ENCODE measurements at places on chromosomes 3 and 15.
A peak's percentile ranks its signal among the peaks of the same experiment; 100 is the strongest.

GRCh38 chr3:133964547-133964946 lies 65.2 kb downstream of the SLCO2A1 start:
- no peak for DNase-seq

GRCh38 chr3:99248130-99248529 lies 346.6 kb upstream of the DCBLD2 start:
- DNase-seq: no peak

DNA sequence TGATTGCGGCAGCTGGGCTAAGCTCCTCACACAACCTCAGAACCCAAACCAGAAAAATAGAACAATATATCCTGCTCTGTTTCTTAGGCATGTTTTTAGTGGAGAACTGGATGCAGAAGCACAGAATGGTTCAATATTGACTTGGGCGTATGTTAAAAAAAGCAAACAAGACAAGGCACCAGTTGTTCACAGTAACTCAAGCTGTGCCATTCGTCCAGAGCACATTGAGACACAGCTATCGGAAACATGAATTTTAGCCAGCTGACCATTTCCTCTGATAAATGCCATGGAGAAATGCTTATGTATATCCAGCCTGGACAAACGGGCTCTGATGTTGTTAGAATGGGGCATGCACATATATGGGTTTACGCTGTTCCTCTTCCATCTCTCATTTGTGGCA lies 129.2 kb upstream of the PDZRN3 start:
- DNase-seq: no peak

DNA sequence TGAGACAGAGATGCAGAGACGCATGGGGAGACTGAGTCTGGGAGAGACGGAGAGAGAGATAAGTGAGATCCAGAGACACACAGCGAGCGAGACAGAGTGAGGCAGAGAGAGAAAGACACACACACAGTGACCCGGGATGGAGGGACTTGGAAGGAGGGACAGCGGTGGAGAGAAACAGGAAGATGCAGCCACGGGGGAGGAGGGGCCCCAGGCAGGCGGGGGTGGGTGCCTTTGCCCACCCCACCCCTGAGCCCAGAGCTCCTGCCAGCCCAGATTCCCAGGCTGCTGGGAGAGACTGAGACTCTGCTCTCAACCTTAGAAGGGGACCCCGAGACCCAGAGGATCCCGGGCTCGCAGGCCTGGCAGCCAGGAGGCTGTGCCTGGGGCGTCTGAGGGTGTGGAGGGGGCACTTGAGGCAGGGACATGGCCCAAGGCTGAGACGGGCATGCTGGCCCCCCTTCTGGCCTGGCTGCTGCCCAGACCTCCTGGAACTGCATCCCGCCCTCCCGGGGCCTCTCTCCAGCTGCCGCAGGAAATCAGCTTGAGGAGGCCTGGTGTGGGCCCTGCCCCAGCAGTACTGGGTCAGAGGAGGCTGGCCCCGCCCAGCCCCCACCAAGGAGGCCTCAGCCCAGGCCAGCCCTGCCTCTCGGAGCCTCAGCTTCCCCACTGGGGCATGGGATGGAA lies 18.1 kb downstream of the H1-8 start:
- DNase-seq: peak; percentile 83

DNA sequence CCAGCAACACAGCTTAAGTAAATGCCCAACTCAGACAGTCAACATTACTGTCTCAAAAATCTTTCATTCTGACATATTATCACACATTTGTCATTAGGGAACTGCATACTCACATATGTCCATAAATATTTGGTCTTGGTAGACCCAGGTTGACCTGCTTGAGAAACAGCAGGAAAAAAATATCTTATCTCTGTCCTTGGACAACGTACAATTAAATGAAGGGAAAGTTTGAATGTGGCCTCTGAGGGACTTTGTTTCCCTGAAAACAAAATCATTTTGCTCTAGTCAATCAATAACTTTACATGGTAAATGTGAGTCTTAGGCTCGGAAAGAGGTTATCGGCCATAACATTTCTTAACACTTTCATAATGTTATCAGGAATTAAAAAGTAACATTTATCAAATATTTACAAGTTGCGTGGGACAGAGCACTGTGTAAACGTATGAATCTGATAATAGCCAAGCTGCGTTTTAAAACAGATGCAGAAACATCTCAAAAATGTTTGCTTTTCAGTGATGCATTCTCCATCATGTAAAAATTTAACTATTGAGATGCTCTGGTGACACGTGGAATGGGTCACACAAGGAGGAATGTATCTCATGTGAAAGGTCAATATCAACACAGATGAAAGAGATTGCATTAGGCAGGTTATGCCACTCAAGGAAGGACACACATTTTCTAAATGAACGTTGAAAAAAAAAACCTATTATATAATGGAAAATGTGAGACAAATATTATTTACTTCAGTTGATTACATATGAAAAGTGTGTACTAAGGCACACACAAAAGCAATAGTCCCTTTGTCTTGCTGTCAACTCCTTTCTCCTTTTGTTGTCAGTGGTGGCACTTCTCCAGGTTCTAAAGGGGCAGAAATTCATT lies 304.4 kb downstream of the WDR72 start:
- DNase-seq: no peak

GRCh38 chr15:28124841-28125240 lies 25.7 kb upstream of the OCA2 start:
- peak; percentile 72 for DNase-seq

GRCh38 chr15:49709646-49710214 lies 88.9 kb downstream of the DTWD1 start:
- no peak for DNase-seq

DNA sequence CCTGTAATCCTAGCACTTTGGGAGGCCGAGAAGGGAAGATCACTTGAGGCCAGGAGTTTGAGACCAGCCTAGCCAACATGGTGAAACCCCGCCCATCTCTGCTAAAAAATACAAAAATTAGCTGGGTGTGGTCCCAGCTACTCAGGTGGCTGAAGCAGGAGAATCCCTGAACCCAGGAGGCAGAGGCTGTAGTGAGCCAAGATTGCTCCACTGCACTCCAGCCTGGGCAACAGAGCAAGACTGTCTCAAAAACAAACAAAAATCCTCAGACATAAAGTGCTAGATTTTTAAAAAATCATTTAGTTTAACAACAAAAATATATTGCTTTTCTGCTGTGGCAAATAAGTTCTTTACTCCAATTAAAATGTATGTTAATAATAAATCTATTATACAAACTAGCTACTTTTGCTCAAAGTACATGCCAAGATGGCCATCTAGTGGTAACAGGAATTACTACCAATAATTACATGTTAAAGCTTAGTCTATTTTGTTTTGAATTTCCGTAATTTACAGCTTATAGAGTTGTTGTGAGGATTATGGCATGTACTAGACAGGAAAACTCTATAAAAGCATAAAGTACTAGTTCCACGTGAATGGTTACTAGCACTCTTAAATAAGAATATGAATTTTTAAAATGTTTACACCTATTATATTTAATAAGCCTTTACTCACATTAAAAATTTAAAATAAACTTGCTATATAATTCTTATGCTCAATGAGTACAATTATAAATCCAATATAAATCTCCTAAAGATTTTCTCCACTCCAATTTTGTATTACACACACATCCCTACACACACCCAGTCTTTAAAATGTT lies 39.0 kb downstream of the GABPB1 start:
- no peak for DNase-seq

GRCh38 chr15:56901931-56902330 lies 16.5 kb upstream of the TCF12 start:
- no peak for DNase-seq

DNA sequence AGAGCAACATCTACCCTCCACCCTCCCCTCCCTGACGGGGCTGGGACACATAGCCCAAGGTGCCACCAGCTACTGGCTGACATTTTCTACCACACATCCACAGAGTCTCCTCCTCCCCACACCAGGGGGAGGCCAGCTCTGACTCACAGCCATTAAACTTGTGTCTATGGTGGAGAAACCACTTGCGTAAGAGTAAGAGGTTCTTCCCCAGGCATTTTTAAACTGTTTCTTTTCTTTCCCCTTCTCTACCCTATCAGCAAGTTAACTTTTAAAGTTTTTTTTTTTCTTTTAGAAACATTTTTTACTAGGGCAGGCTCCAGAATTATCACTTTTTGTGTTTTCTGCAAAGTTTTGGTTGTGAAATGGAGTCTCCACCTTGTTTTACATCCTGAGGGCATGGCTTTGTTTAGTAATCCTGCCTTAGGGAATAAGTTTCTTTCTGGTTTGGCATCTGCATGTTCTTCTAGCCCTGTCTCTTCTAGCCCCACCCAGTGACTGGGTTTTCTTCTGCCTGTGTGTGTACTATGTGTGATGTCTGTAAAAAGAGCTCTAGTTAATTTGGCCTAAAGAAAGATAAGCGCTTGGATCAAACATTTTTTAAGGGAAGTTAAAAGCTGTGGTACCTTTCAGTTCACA lies 148.8 kb upstream of the GADL1 start:
- DNase-seq: no peak

- DNase-seq: no peak
These were observed 17.3 kb upstream of the HDAC11 start for GRCh38 chr3:13462822-13463221.

GRCh38 chr3:59580996-59581395 lies 531.2 kb upstream of the CFAP20DC start:
- DNase-seq: no peak

DNA sequence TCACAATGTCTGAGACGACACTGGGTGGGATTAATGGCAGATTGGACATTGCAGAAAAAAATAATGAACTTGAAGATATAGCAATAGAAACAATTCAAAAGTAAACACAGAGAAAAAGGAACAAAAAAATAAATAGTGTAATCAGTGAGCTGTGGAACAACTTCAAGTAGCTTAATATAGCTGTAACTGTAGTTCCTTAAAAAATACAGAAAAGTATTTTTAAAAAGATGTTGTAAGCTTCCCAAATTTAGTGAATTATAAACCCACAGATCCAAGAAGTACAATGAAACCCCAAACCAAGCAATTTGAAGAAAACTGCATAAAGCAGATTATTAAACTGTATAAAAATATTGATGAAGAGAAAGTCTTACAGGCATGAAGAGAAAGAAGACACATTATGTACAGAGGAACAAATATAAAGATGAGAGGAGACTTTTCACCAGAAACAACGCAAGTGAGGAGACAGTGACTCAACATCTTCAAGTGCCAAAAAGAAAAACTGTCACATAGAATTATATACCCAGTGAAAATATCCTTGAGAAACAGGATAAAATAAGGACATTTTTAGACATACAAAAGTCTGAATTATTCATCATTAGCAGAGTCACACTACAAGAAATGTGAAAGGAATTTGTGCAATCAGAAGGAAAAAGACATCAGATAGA lies 176.4 kb downstream of the NFKBIZ start:
- DNase-seq: no peak

DNA sequence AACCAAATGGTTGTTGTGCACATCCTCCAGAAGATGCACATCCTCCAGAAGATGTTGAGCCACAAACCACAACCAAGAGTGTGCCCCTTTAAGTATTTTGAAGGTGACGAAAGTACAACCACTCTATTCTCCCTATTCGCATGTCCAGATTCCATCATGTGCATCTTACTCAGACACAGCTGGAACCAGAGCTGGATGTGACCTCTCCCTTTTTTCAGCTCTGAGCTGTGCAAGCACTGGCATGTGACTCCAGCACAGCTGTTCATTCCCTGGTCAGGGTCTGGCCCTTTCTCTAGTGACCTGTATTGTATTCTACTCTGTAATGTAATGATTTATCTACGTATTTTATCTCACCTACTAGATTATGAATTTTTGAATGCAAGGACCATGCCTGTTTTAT lies 29.3 kb upstream of the DLG1 start:
- no peak for DNase-seq

- no peak for DNase-seq
These were observed 1716.1 kb downstream of the SI start for GRCh38 chr3:163362151-163362550.

- no peak for DNase-seq
These were observed 1.3 kb downstream of the ISL2 start for GRCh38 chr15:76337696-76338485.

DNA sequence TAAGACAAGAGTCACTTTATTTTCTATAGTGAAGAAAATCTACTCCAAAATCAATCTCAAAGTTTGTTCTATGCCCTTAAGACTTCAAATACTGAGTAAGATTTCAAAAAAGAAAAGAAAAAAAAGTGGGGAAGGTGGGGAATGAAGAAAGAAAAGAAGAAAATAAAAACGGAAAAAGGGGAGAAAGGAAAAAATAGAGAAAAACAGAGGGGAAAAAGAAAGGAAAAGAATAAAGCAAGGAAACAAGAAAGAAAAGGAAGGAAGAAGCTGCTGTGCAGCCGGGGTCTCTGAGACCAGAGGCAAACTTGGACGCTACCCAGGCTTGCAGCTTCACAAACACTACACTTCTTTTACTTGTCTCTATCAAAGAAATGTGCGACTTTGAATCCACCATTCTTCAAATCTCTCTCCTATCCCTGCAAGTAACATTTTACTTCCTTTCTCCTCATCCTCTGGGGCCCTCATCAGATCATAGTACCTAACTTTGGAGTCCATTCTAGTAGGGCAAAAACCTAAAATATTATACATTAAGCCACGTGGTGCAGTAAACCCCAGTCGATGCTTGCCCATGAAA lies 279.8 kb downstream of the FOXP1 start:
- no peak for DNase-seq

GRCh38 chr3:42537350-42537749 lies 34.9 kb downstream of the VIPR1 start:
- no peak for DNase-seq

- no peak for DNase-seq
These were observed 316.8 kb upstream of the ATP10A start for GRCh38 chr15:26179906-26180305.

DNA sequence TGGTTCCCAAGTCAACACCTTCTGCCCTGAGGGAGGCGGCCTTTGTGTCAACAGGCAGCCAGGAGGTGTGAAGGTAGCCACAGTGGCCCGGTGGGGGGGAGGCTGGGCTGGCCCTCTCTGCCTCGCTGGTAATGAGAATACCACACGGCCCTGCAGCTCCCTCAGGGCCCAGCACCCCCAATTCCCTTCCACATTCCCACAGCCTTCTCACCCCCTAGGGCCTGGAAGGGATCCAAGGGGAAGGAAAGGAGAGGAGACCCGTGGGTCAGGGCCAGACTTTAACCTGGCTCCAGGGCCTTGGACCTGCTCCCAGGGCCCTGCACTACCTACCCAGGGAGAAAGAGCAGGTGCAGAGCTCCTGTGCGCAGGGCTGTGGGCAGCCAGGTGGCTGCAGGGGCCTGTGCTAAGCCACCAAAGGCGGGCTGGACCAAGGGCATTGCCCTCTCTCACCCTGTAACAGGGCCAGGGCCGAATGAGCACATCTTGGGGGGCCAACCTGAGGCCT lies 8.7 kb upstream of the MESP2 start:
- DNase-seq: no peak

DNA sequence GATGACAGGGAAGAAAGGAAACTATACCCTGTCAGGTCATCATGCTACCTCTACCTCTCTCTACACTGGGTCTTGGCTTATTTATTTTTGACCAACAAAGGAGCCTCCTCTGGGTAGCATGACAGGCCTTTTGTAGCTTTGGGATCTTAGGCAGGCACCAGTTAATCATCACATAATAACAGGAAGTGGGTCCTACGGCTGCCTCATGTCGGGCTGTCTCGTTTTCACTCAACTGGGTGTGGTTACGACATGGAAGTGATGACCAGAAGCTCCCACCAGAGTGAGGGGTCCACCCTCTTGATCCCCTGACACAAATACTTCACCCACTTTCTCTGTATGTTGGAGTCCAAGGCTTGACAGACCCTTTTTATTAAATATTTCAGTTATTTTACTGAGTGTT lies 105.3 kb downstream of the CD47 start:
- DNase-seq: no peak

Data from cardiac septum (tissue), 1 donor.